Activated T-cell treated with anti-CD3 and anti-CD28 coated beads for 48 hours (primary cell): ENCODE measurements at places on chromosomes 2 and 18.

DNA sequence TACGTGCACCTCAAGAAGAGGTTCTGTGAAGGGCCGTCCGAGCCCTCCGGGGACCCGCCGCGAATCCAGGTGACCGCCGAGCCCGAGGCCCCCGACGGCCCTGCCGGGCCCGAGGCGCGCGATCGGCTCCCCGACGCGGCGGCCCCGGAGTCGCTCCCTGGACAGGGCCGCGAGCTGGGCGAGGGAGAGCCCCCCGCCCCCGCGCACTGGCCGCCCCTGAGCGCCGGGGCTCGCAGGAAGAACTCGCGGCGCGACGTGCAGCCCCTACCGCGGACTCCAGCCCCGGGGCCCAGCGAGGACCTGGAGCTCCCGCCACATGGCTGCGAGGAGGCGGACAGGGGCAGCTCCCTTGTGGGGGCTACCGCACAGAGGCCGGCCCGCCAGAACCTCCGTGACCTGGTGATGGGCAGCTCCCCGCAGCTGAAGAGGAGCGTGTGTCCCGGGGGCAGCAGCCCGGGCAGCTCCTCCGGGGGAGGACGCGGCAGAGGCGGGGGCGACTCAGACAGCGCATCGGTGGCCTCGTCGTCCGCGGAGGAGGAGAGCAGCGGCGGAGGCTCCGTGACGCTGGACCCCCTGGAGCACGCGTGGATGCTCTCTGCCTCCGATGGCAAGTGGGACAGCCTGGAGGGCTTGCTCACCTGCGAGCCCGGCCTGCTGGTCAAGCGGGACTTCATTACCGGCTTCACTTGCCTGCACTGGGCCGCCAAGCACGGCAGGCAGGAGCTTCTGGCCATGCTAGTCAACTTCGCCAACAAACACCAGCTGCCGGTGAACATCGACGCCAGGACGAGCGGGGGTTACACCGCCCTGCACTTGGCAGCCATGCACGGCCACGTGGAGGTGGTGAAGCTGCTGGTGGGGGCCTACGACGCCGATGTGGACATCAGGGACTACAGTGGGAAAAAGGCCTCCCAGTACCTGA is 812 bp downstream of the SOWAHC start:
- no peak for DNase-seq

DNA sequence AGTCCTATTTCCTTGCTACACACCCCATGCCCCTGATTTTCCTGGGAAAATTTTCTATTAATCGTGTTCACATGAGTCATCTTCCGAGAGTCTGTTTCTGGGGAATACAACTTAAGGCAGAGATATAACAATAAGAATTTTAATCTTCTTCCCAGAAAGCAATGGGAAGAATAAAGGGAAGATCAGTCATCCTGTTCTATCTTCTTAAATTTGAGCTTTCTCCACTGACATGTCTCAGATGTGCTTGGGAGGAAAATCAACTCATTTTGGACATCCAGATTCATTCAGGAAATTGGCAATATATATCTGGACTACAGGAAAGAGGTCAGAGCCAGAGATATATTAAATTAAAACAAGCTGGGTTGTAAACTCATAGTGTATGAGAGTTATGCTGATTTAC is 62.3 kb upstream of the SPAG16 start:
- no peak for DNase-seq

DNA sequence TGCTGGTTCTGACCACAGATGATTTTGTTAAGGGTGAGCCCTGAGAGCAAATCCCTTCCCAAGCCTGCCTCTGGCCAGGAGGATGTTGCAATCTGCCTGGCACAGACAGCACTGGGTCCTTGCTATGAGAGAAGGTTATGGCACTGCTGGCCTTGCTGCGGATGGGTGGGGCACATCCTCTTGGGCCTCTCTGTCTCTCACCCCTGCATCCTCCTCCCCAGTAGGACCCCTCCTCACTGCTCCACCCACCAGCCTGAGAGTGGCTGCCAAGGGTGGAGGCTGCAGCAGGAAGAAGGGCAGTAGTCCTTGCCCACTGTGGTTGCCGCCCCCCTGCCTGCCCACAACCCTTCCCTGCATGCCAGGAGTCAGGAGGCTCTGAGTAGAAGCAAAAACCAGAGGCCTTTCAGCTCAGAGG is 180.9 kb downstream of the ZBTB7C start:
- DNase-seq, result no peak

GRCh38 chr2:55158111-55158814 is 73.8 kb downstream of the CLHC1 start:
- DNase-seq, result no peak

GRCh38 chr2:189444322-189444721 is 3.0 kb downstream of the WDR75 start:
- no peak for DNase-seq

GRCh38 chr2:230913406-230914143 is 11.5 kb downstream of the GPR55 start:
- DNase-seq, result no peak

GRCh38 chr2:241208058-241208457 is 19.6 kb downstream of the ANO7 start:
- no peak for DNase-seq

- DNase-seq, result no peak
These were observed 104.7 kb downstream of the GPR39 start for GRCh38 chr2:132521341-132521740.

- DNase-seq, result no peak
These were observed 34.8 kb downstream of the HAT1 start for GRCh38 chr2:171957061-171957460.

GRCh38 chr18:38539856-38540255 is 974.3 kb upstream of the CELF4 start:
- DNase-seq, result no peak

- DNase-seq, result peak; percentile 30
These were observed 37.9 kb downstream of the MTERF4 start for GRCh38 chr2:241064008-241064801.

- DNase-seq, result no peak
These were observed 446.4 kb upstream of the RAB12 start for GRCh38 chr18:8162802-8163201.

DNA sequence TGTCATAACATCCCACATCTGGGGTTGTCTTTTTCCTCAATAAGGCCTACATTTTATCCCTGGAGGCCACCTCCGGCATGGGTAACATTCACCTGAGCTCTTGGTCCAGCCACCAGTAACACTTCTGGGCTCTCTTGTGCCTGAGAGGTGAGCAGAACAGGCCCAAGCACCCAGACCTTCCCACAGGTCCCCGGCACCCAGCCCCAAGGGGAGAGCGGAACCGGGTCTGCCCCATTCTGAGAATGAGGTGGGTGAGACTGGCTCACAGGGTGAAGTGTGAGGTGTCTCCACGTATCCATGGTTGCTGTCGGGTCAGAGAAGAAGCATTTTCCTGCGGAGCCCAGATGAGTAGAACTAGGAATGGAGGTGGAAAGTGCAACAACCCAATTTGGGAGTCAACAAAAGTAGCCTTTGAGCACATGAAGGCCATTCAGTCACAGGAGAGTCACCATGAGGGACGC is 496.7 kb upstream of the MYT1L start:
- DNase-seq, result no peak

DNA sequence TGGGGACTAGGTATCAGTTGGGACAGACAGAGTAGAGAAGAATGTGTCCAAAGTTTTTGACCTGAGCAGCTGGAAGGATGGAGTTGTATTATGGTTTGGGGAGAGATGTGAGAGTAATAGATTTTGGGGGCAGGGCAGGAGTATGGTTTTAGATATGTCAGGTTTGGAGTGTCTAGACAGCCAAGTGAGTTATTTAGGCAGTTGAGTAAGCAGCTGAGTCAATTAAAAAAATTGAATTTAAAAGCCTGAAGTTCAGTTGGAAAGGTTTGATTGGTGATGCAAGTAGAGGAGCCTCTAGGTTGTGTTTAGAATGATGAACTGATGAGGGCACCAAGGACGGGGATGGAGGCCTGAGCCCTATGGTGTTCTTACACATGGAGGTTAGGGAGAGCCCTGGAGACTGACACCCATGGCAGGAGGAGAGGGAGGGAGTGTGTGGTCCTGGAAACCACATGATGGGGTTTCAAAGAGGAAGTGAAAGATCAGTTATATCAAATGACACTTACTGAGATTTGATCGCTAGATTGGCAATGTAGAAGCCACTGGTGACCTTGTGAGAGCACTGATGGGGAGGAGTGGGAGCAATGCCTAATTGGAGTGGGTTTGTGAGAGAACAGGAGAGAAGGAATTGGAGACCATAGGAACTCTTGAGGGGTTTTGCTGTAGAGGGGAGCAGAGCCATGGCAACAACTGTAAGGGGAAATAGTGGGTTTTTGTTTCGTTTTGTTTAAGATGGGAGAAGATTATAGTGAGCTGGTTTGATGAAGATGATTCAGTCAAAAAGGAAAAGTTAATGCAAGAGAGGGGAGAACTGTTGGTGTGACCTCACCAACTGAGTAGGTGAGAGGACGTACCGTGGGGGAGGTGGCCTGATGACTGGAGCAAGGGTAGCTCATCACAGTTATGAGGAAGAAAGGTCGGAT is 10.3 kb downstream of the ITGA6 start:
- DNase-seq, result peak; percentile 44

- no peak for DNase-seq
These were observed 800.4 kb upstream of the ID2 start for GRCh38 chr2:7881466-7881865.

DNA sequence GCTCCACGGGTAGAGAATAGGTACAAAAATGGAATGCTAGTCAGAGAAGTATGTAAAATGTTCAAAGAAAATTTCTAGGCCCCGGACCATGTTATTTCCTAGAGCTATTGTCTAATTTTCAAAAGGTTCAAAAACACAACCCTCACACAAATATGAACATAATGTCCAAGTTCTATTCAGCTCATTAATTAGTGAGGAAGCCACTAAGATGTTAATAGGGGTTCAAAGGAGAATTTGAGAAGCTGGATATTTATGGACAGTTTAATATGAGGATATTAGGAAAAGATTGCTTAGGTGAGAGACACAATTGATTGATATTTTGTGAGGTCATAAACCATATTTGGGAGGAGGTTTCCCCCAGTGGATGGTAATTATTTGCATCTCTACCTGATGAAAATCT is 710.6 kb upstream of the ID2 start:
- no peak for DNase-seq

GRCh38 chr2:199734651-199735050 is 116.3 kb downstream of the FTCDNL1 start:
- DNase-seq, result no peak

DNA sequence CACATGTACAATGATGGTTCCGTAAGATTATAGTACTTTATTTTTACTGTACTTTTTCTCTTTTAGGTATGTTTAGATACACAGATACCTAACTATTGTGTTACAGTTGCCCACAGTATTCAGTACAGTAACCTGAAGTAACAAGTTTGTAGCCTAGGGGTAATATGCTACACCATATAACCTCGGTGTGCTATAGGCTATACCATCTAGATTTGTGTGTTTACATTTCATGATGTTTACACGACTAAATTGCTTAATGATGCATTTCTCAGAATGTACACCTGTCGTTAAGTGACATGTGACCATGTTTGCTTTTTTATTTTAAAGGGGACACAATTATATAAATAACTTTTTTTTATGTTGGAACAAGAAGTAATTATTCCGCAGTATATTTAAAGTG is 34.5 kb downstream of the PIK3C3 start:
- DNase-seq, result no peak

DNA sequence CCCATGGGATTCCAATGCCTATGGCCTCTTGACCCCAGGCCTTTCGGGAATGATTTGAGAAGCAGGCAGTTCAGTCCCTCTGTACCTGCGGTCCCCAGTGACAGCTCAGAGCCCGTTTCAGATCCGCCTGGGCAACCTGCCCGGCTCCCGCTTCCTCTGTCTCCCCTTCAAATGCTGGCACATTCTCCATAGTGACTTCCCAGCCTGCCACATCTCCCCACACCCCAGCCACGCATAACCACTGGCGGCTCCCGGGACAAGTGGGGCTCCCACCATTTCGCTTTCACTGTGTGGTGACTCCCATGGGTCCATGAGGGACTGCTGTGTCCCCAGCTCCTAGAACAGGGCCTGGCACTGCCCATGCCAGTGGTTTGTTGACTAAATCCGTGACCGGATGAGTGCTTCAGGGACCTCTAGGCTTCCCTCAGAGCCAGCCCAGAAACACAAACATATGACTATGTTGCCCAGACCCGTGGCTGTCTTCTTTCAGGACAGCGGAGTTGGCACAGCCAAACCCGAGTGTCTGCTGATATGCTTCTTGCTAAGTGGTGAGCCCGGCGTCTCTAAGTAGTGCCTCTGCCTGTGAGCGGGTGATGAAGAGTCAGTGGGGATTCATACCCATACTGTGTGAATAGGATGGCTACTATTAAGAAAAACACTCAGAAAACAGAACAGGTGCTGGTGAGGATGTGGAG is 91.2 kb downstream of the GLI2 start:
- DNase-seq, result no peak

DNA sequence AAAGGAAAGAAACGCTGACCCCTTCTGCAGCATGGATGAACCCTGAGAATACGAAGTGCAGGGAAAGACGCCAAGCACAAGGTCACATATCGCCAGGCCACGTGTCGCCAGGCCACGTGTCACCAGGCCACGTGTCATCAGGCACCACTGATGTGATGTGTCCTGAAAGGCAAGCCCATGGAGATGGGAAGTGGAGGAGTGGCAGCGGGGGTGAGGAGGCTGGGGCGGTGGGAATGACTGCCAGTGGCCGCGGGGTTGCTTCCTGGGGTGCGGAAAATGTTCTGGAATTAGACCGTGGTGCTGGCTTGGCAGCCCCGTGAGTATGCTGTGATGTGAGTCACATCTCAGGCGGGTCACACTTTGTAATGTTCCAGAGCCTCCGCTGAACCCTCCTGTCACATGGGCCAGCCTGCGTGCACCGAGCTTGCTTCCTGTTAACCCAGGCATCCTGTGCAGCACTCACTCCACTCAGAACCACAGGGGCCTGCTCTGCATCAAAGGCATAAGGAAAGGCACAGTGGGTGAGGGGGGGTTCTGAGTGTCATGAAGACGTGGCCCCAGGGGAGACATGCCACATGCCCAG is 39.0 kb downstream of the SLC66A2 start:
- DNase-seq, result peak; percentile 28

DNA sequence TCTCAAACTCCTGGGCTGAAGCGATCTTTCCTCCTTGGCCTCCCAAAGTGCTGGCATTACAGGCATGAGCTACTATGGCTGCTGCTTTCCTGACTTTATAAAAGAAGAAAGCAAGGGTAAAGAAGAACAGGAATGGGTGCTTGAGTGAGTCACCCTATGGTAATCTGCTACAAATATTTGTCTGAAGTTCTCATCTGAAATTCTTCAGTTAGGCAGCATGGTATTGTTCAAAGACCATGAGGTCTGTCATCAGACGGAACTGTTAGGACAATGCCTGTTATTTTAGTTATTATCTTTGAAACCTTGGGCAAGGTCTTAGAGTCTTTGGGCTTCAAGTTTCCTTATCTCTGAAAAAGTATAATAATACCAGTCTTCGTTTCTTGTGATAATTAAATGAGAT is 695.8 kb downstream of the RNF144A start:
- no peak for DNase-seq

- DNase-seq, result peak; percentile 21
These were observed at the start of gene CABLES1 for GRCh38 chr18:23134780-23135549. TSS of gene CABLES1 (plus strand) at chr18:23135485. CDS start at chr18:23135763, 278 bp downstream.

GRCh38 chr2:204706939-204707338 is 161.7 kb downstream of the PARD3B start:
- DNase-seq, result no peak
